ENCODE measurements at places on chromosomes 12 and 14. TPM values are rescaled to one million over a fixed set of nuclear protein-coding genes. Genes with fewer than 3 reads are reported as not detected.

The ACVRL1 gene
- 90.9 TPM for total RNA-seq

The APOF gene
- not detected for total RNA-seq

The RNASE13 gene
- not detected for total RNA-seq

The IL31 gene
- total RNA-seq: not detected

The P2RX7 gene
- total RNA-seq: 13.8 TPM

The ABCC9 gene
- 22.6 TPM for total RNA-seq

The STYK1 gene
- total RNA-seq: not detected

The A2M gene
- 396 TPM for total RNA-seq

The STX2 gene
- 30.9 TPM for total RNA-seq

The SERPINA10 gene
- not detected for total RNA-seq

The ISCU gene
- total RNA-seq: 177 TPM

The DDN gene
- not detected for total RNA-seq

The SH2B3 gene
- 21.4 TPM for total RNA-seq

The MIPOL1 gene
- total RNA-seq: 11.4 TPM

The IFNG gene
- total RNA-seq: not detected

The DCN gene
- total RNA-seq: 4,304 TPM

The PLD4 gene
- total RNA-seq: 2.4 TPM

The TTC8 gene
- total RNA-seq: 31.9 TPM

The HOXC11 gene
- total RNA-seq: 0.20 TPM

The NDRG2 gene
- total RNA-seq: 971 TPM

The VSX2 gene
- total RNA-seq: not detected

The RPL41 gene
- total RNA-seq: 2,638 TPM

The RHEBL1 gene
- not detected for total RNA-seq

The PLEKHA5 gene
- 21.4 TPM for total RNA-seq

The KRT75 gene
- total RNA-seq: not detected

The KRT74 gene
- not detected for total RNA-seq

The TAS2R46 gene
- 1.5 TPM for total RNA-seq

The CCDC177 gene
- not detected for total RNA-seq

The TC2N gene
- 26.1 TPM for total RNA-seq

The MANSC4 gene
- total RNA-seq: not detected

The NEDD8 gene
- 100 TPM for total RNA-seq

The TAS2R9 gene
- not detected for total RNA-seq

The CMA1 gene
- not detected for total RNA-seq

The MYH6 gene
- not detected for total RNA-seq

The SERPINA1 gene
- 6.0 TPM for total RNA-seq

The RNF212B gene
- total RNA-seq: not detected

The ADAMTS20 gene
- total RNA-seq: not detected

The TAS2R43 gene
- 5.0 TPM for total RNA-seq

The SLC11A2 gene
- 46.1 TPM for total RNA-seq

The RNASE11 gene
- total RNA-seq: not detected

The PRORP gene
- total RNA-seq: 22.7 TPM

The SAMD15 gene
- 1.5 TPM for total RNA-seq

The KCNJ8 gene
- total RNA-seq: 19.5 TPM

The G2E3 gene
- total RNA-seq: 21.0 TPM

The PHLDA1 gene
- total RNA-seq: 28.7 TPM

The P2RX2 gene
- not detected for total RNA-seq

The SOAT2 gene
- 0.78 TPM for total RNA-seq

The TEX52 gene
- not detected for total RNA-seq

The BCL2L14 gene
- total RNA-seq: not detected

The INHBE gene
- total RNA-seq: not detected

The SLC2A14 gene
- total RNA-seq: 4.4 TPM

The TNFAIP2 gene
- total RNA-seq: 49.4 TPM

The MYF6 gene
- not detected for total RNA-seq

The HCAR1 gene
- total RNA-seq: 1.3 TPM
